ENCODE measurements at places on chromosomes 3 and 15. TPM values are rescaled to one million over a fixed set of nuclear protein-coding genes. Genes with fewer than 3 reads are reported as not detected.

Gene HACD3
- total RNA-seq = 27.3 TPM

Gene MBNL1
- 317 TPM for total RNA-seq

Gene ZNF860
- total RNA-seq = 0.30 TPM

Gene ONECUT1
- total RNA-seq = not detected

DNA sequence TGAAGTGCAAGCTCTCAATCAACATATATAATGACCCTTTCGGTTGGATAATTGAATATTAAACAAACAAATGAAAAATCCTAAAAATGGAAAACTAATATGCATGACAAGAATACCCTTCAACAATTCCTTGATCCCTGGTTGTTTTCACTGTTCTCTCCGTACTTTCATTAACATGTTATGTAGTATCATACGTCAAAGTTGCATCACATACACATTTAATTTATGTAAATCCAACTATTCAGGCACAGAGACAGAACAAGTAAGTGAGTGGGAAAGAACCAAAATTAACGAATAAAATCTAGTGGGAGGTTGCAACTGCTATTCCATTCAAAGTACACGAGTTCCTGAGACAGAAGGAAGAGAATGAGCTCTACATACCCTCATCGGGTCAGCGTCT lies 176.0 kb downstream of the SUCLG2 start:
- H3K27me3 ChIP-seq = no peaks in the 10 kb centered on the region

DNA sequence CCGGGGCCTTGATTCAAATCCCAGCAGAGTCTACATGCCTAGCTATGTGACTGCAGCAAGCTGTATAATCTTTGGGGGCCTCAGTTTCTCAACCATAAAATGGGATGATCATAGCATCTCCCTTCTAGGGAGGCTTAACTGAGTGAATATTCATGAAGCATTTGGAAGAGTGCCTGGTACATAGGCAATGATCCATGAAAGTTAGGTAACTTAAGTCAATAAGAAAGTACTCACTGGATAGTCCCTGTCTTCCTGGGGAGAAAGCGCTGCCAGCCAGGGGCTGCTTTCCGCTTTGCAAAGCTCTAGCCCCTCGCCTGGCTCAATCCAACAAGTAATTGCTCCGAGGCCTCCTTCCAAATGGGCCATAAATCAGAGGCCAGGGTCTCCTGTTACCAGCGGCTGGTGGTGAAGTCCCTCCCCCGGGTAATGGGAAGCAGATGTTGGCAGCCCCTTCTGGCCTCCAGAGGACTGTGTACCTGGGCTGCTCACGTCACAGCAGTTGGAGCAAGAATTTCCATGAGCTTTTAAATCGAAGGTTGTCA lies 521.9 kb upstream of the PROK2 start:
- H3K4me1 ChIP-seq = peaks cover 19% of the 10 kb centered on the region
- H3K4me3 ChIP-seq = no peak overlapping the region
- no peak for DNase-seq
- H3K36me3 ChIP-seq = no peaks in the 10 kb centered on the region
- no peaks in the 10 kb centered on the region for H3K27me3 ChIP-seq

- no peak for DNase-seq
- H3K27ac ChIP-seq = peak overlapping the region; percentile 43
- H3K4me1 ChIP-seq = peaks cover 22% of the 10 kb centered on the region
- H3K27me3 ChIP-seq = no peaks in the 10 kb centered on the region
- H3K36me3 ChIP-seq = no peaks in the 10 kb centered on the region
Observed at GRCh38 chr15:99496302-99496629, 69.5 kb upstream of the MEF2A start.

- peaks cover 2% of the 10 kb centered on the region for H3K4me1 ChIP-seq
- DNase-seq = no peak
- peaks cover 9% of the 10 kb centered on the region for H3K27me3 ChIP-seq
- H3K27ac ChIP-seq = no peak overlapping the region
- no peak overlapping the region for H3K4me3 ChIP-seq
Observed at GRCh38 chr15:71716990-71717389, 93.4 kb upstream of the NR2E3 start.

DNA sequence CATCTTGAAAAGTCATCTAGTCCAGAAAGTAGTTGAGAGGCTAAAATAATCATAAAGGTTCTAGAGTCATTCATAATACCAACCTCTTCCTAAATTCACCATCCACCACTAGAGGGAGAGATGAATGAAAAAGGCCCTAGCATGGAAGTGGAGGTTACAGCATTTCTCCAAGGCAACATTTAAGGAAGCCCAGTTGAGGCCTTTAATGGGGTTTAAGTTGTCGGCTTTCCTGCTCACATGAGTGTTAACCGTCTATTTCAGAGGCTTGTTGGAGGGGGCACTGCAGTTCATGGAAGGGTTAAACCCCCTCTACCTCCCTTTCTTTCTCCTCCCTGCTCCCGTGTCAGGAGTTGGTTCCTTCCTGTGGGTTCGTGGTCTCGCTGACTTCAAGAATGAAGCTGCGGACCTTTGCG lies 3.8 kb upstream of the SLCO3A1 start:
- H3K27me3 ChIP-seq = peaks cover 2% of the 10 kb centered on the region
